ENCODE measurements at places on chromosomes 4 and X. TPM values are rescaled to one million over a fixed set of nuclear protein-coding genes. Genes with fewer than 3 reads are reported as not detected.

GRCh38 chrX:10288373-10288975, 131.7 kb downstream of the CLCN4 start:
- no peak for DNase-seq

DNA sequence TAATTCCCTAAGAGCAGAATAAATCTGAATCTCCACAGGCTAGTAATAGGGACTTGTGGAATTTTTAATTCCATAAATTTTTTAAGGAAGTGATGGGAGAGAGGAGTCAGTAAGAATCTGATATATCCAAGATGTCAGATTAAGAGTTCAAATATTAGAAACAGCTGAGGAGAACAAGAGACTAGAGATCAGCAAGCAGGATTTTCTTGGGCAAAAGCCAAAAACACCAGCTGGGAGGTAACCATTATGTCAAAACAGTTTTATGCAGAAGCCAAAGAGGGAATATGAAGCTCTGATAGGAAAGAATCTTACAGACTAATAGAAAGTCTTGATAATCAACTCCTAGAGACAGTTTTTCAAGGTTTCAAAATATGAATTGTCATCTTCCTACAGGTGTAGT, 72.2 kb upstream of the RBPJ start:
- DNase-seq, result no peak

- DNase-seq, result no peak
Observed at GRCh38 chr4:98919996-98920395, 8.9 kb downstream of the EIF4E start.

DNA sequence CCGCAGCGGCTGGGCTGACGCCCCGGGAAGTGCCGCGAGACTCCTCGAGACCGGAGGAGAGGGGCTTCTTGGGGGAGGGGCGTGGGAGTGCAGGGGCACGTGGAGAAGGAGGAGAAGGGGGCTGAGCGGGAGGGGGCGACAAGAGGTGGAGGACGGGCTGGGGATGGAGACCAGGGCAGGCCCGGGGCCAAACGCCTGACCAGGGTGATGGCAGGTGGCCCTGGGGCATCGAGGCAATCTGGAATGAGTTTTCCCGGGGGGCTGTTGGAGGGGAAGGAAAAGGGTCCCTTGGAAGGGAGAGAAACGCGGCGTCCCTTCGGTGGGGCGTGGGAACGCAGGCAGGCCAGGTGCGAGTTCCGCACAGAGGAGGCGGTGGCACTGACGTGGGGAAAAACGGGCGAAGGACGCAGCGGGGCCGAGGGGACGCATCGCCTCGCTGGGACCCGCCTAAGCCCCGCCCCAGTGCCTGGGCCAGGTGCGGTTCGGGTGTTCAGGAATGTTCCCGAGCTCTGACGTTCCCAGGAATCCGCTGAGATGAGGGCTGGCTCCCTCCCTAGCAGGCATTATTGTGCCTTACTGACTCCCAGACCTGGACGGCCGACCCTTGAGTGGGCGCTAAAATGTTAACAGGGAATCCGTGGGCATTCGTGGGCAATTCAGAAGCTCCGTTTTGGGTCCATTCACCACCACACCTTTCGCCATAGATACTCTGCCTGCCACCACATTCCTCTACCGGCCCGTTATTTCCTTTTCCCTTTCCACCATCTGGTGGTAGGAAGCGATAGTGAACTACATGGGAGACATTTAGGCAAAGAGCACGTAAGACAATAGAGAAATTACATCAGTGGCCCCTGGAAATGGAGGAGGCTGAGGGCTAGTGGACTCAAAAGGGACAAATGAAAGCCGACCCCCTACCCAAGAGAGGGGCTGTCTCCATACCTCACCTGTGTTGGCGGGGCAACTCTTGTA, 795 bp upstream of the SH3KBP1 start:
- DNase-seq, result no peak

GRCh38 chr4:179372746-179373145, 1930.5 kb upstream of the AGA start:
- DNase-seq, result no peak

ZNF81 gene
- 2.5 TPM for total RNA-seq

DNA sequence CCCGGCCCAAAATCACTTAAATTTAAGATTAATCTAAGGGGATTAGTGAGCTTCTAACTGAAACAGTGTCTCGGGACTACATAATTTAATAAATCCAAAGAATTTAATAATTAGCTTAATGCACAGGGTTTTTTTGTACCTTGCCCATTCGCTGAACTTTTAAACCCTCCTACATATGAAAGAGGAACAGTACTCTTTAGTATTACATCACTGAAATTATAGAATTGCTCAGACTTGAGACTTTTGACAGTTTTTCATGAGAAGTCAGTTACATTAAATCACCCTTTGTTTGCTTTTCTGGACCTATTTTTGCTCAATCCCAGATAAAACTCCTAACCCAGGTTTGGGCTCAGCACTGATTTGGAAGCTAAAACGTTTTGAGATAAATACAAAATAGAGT, 2.4 kb upstream of the TADA2B start:
- no peak for DNase-seq

- DNase-seq, result no peak
Observed at GRCh38 chr4:83850435-83850834, 314.5 kb downstream of the GPAT3 start.

GRCh38 chrX:84729809-84730208, 227.6 kb upstream of the HDX start:
- no peak for DNase-seq

GRCh38 chrX:39527025-39527424, 570.7 kb downstream of the BCOR start:
- no peak for DNase-seq

LDB2 gene
- total RNA-seq, result 16.0 TPM

SUPT20HL1 gene
- total RNA-seq, result not detected

GRCh38 chrX:5842601-5843000, 386.1 kb downstream of the NLGN4X start:
- no peak for DNase-seq

SYP gene
- total RNA-seq, result 0.15 TPM

MMAA gene
- total RNA-seq, result 7.6 TPM

GRCh38 chrX:133948895-133949294, 36.5 kb downstream of the GPC3 start:
- no peak for DNase-seq

GRCh38 chr4:87844452-87844851, 11.7 kb downstream of the MEPE start:
- DNase-seq, result no peak

DNA sequence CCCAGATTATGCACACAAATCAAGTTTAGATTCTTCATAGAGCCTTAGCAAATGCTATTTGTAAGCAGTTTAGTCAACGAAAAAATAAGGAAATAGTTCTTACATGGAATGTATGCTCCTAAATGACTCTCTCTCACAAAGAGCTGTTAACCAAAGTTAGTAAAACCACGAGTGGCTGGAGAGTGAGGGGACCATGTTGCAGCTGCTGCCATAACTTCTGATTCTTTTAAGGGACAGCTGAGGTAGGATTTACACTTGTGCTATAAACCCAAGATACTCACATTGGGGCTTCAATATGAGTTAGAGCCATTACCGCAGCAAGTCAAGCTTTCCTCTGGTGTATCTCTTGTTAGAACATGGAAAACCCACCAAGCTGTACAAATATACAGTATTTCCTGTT, 2.7 kb downstream of the DOCK11 start:
- no peak for DNase-seq

DNA sequence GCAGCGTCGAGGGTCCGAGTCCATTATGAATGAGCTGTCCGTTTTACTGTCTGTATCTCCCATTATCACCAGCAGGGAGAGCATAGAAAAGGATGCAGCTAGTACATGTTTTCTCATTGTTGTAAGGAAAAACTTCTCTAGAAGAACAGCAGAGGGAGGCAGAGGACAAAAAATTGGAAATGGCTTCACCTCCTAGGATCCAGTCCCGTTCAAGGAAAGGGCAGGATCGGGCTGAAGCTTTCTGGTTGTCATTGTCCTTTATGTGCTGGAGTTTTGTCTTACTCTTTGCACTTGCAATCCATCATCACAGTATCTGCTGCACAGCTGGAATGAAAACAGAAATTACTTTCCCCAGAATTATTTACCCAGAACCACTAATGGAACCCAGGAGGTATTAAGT, 14.7 kb downstream of the NDP start:
- no peak for DNase-seq

GRCh38 chrX:17656556-17656955, 80.7 kb upstream of the SCML1 start:
- DNase-seq, result no peak

- DNase-seq, result no peak
Observed at GRCh38 chrX:132968296-132968949, 10.0 kb upstream of the HS6ST2 start.

TMEM150C gene
- 3.8 TPM for total RNA-seq

GRCh38 chr4:80911458-80911857, 119.0 kb upstream of the BMP3 start:
- DNase-seq, result no peak

DNA sequence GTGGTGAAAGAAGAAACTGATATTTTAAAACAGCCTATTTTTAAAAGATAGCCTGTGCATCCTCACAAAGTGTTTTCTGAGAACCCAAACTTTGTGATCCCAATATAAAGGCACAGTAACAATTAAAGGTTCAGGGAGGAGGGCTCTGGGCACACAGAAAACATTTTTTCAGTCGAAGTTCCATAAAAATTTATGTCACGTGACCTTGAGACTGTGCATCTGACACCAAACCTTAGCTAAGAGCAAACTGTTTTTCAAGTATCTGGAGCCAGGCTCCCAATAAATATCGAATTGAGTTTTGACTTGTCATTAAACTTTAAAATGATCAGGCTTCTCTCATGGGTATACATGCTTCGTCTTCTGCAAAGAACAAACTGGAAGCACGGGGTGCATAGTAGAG, 177.9 kb downstream of the BEND2 start:
- DNase-seq, result no peak

- DNase-seq, result no peak
Observed at GRCh38 chr4:87032884-87033533, 98.2 kb downstream of the AFF1 start.

DNA sequence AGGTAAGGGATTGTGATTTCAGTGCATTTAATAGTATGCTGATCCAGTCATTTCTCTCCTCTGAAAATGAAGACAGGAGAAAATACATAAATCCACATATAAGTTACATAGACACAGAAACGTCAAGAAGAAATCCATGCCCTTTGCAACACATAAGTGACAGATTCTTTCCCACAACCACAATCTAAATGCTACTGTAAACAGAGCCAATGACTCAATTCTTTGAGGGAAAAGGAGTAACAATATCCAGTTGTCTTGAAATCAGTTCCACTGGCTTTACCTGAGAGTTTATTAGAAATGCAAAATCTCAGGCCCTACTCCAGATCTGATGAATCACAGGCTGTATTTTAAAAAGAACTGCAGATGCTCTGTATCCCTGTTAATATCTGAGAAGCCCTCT, 66.4 kb downstream of the ARAP2 start:
- no peak for DNase-seq

GRCh38 chr4:10640561-10641201, 43.9 kb downstream of the CLNK start:
- no peak for DNase-seq

NRK gene
- 1.1 TPM for total RNA-seq

DHRSX gene
- total RNA-seq, result 4.1 TPM

MFAP3L gene
- total RNA-seq, result 0.23 TPM

DNA sequence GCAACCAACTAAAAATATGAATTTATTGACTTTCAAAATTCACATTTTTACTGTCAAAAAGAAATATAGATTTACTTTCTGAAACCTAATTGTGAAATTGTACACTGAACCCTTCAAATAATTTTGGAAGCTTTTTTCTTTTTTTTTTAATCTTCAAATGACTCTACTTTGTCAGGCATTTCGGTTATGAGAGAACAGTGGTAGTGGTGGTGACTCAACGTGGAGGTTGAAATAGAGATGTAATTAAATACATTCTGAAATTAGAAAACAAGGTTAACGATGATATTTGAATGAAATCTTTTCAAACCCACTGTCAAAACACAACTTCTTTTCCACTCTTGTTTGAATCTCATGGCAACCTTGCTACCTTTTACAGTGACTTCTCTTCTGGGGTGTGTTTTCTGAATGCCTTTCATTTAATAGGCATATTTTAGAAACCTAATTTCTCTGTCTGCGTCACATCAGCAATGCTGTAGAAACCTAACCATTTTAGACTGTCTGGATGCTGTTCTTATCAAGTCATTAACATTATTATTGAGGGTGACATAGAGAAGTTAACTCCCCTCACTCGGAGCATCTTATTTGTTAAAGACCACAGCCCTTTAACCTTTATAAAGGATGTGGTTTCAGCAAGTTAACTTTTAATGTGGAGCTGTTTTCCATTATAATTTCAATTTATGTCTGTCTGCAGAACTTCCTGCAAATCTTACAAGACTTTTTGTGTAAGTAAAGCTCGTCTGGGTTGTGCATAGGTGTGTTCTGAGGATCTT, 136.8 kb downstream of the PCDH7 start:
- DNase-seq, result no peak

DNA sequence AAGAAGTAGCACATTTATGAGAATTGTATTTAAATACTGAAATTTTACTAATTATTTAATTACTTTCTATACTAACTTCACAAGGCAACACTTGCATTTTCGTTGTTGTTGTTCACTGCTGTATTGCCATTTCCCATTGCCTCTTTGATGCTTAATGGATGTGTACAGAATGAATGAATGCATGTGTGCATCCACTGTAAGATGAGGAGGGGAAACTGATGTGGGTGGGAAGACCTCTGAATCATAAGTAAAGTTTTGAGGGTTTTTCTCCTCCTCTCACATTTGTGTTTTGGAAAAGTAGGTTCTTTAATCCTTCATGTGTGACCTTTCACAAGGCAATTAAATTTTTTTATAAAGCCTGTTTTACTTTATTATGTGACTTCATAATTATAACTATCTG, 46.8 kb downstream of the PDLIM5 start:
- DNase-seq, result no peak

DNA sequence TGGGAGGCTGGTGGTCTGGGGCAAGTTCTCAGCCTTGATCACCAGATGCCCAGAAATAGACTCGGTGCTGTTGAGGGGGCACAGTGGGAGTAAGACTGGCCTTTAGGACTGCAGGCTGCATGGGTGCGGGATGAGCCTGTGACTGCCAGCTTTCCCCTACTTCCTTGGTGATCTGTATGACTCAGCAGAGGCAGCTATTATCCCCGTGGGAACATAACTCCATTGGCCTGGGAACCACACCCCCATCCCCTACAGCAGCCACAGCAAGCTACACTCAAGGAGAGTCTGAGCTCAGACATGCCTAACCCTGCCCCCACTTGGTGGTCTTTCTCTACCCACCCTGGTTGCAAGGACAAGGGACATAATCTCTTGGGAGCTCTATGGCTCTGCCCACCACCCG, 20.6 kb downstream of the CLIC2 start:
- no peak for DNase-seq

MND1 gene
- total RNA-seq, result 4.1 TPM
